ENCODE measurements at places on chromosomes 6 and 20. TPM values are rescaled to one million over a fixed set of nuclear protein-coding genes. Genes with fewer than 3 reads are reported as not detected.

The SLC52A3 gene
- 10.9 TPM for total RNA-seq

The PPIL6 gene
- 8.4 TPM for total RNA-seq

The FHL5 gene
- total RNA-seq, result 34.5 TPM

The RSPH9 gene
- 0.16 TPM for total RNA-seq

The UNC5CL gene
- total RNA-seq, result 53.7 TPM

Data from kidney (tissue), 22 donors.